ENCODE measurements at places on chromosomes 2 and 18.
A peak's percentile ranks its signal among the peaks of the same experiment; 100 is the strongest.

GRCh38 chr2:98932778-98933343 is 3.2 kb downstream of the CRACDL start:
- no peak for DNase-seq

- no peak for DNase-seq
These were observed 41.8 kb downstream of the TMEM163 start for GRCh38 chr2:134676960-134677359.

GRCh38 chr2:31141443-31142085 is 3.3 kb upstream of the GALNT14 start:
- no peak for DNase-seq

DNA sequence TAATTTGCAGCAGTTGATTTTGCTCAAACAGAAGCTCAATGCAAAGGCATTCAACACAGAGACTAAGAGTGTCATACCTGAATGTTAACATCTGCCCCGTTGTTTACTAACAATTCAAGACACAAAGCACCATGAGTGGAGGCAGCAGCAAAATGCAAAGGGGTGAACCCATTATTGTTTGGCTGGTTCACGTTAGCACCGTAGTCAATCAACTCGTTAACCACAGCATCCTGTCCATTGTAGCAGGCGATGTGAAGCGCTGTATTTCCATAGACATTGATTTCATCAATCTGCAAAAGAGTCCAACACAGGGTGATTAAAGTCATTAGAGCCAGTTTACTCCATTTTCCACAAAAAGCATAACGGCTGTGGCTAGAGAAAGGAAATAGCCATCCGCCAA is 189.3 kb downstream of the ANKRD44 start:
- DNase-seq = no peak

DNA sequence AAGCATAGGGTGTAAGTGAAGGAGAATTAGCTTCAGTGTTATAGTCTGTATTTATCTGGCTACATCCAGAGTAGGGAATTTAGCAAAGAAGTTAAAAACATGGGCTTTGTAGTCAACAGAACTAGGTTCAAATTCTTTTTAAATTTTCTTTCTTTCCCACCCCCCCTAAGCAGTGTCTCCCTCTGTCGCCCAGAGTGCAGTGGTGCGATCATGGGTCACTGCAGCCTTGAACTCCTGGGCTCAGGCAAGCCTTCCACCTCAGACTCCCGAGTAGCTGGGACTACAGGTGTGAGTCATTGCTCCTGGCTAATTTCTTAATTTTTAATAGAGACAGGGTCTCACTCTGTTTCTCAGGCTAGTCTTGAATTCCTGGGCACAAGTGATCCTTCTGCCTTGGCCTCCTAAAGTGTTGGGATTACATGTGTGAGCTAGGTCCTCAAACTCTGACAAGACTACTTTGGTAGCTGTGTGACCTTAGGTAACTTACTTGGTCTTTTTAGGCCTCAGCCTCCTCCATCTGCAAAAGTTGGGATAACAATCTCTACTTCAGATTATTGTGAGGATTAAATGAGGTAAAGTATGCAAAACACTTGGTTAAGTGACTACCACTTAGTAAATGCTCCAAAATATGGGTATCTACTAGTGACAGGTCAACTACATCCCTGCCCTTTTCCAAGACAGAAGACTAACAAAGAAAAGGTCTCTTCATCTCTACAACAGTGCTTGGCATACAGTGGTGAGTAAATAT is 17.8 kb downstream of the DOK1 start:
- no peak for DNase-seq

DNA sequence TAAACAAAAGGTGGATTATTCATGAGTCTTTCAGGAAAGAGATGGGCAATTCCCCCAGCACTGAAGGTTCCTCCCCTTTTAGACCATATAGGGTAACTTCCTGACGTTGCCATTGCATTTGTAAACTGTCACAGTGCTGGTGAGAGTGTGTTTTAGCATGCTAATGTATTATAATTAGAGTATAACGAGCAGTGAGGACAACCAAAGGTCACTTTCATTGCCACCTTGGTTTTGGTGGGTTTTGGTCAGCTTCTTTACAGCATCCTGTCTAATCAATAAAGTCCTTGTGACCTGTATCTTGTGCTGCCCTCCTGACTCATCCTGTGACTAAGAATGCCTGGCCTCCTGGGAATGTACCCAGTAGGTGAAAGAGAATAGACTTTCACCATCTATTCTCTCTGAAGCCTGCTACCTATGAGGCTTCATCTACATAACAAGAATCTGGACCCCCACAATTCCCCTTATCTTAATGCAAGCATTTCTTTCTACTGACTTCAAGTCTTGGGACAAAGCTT is 148.7 kb downstream of the CABLES1 start:
- no peak for DNase-seq

- peak; percentile 88 for DNase-seq
These were observed at the start of gene CTIF for GRCh38 chr18:48538531-48539405. TSS of gene CTIF (plus strand) at chr18:48539031. CDS start at chr18:48619566, 80,535 bp downstream.

GRCh38 chr2:197391220-197391717 is 43.6 kb downstream of the SF3B1 start:
- DNase-seq = no peak

- DNase-seq = no peak
These were observed 159.2 kb upstream of the DTNA start for GRCh38 chr18:34550902-34551301.

GRCh38 chr2:72394541-72395070 is 246.9 kb upstream of the CYP26B1 start:
- no peak for DNase-seq

GRCh38 chr2:55901322-55901721 is 22.3 kb downstream of the EFEMP1 start:
- no peak for DNase-seq

- no peak for DNase-seq
These were observed 149.8 kb downstream of the AGPS start for GRCh38 chr2:177542396-177542795.

- DNase-seq = no peak
These were observed 12.7 kb downstream of the NCK2 start for GRCh38 chr2:105757433-105757832.

GRCh38 chr2:188979187-188980114 is 5.3 kb downstream of the COL3A1 start:
- no peak for DNase-seq

- no peak for DNase-seq
These were observed 54.2 kb upstream of the CTDP1 start for GRCh38 chr18:79625195-79625923.

DNA sequence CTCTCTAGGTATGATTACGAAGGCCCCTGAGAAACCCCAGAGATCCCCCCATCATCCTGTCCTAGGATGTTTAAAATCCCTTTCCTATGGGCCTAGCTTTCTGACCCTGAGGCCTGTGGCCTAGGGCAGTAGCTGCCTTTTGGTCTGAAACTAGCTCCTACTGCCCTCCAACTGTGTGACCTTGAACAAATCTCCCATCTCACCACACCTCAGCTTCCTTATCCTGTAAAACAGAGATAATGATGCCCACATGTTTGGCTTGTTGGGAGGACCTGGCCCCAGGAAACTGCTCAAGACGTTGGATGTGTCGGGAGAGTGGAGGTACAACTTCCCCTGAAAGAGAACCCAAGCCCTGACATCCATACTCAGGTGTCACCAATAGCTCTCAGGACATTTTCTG is 213.2 kb downstream of the SMAD2 start:
- no peak for DNase-seq

GRCh38 chr2:174059884-174060244 is 94.7 kb upstream of the SP3 start:
- no peak for DNase-seq

DNA sequence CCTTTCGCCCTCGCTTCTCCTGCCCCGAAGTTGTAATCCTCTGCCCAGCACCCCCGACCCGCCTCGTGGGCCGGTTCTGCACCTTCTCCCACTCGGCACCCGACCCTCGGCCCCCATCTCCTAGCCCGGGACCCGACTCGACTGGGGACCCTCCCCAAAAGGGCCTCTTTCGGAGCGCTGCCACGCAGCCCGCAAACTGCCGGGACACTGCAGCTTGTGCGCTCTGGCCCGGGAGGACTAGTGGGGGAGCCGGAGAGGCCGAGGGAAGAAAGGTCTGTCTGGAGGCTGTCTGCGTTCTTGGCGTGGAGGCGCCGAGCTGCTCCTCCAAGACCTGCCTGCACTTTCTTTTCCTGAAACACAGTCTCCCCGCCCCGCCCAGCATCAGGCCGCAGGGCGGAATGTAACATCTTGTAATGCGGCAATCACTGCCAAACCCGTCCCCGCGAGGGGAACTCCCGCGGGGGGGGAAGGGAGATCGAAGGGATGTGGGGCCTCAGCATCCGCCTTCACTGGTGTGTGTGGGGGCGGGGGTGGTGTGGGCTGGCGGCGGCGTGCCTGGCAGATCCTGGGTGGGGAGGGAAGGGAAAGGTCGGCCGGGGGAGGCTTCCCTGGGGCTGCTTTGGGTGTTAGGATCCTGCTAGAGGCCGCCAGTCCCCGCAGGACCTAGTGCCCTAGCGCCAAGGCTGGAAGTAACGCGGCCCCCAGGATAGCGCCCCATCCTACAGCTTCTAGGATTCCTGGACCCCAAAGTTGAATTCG is 7.4 kb downstream of the DLX2 start:
- DNase-seq = peak; percentile 64

DNA sequence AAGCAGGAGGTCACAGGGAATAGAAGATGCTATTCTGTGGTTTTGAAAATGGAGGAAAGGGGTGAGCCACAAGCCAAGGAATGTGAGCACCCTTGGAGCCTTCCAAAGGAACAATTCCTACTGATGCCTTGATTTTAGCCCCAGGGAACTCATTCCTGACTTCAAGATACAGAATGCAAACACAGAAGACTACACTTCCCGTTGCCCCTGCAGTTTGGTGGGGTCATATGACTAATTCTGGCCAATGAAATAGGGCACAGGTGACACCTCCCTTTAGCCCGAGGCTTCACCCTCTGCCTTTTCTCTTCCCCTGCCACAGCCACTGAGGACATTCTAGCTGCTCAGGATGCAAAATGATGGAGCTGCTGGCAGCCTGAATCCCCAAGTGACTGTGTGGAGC is 126.1 kb downstream of the INHBB start:
- DNase-seq = no peak

- DNase-seq = no peak
These were observed 22.0 kb downstream of the SAG start for GRCh38 chr2:233329489-233330135.

DNA sequence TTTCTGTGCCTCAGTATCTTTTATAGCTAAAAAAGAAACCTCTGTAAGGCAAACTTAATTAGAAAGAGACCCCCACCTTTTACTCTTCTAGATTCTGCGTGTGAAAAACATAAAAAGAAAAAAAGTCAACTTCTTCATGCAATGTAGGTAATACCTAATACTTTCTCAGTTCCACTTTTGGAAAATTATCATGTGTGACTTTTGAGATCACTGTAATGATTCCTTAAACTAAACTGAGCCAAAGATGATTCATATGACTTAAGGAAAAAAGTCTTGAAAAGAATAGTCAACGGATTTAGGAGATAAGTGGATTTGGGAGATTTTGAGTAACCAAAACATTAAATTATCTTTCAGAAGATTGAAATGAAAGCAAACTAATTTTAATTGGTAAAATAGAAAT is 48.9 kb downstream of the PLEKHA3 start:
- no peak for DNase-seq

GRCh38 chr2:230439590-230439989 is 23.6 kb downstream of the SP100 start:
- DNase-seq = no peak

DNA sequence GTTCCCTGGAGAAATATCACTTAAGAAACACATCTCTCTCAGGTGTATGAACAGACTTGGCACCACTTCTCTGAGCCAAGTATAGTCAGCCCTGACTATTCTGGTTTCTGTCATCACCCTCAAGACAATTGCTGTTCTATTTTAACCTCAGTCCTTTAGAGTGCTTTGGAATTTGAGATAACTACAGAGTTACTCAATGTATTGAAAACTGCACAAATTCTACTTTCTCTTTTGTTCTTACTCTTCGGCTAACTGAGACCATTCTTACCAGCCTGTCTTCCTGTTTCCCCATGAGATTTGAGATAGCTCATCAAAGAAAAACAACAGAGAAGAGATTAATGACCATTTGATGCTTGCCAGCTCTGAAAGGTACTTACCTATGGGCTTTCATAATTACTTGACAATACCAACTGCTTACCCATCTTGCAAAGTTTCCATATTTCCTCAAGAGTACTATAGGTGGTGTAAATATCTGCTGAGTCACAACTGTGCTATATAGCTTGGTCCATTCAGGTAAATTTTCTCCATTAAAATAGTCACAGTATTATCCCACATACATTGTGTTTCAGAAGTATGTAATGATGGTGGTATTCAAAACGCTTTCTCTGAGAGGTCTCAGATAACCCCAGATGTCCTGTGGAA is 467.5 kb upstream of the CHST9 start:
- DNase-seq = no peak

GRCh38 chr18:28855524-28855923 is 678.6 kb upstream of the CDH2 start:
- DNase-seq = no peak

GRCh38 chr18:13395577-13395976 is 177.0 kb downstream of the LDLRAD4 start:
- DNase-seq = no peak

DNA sequence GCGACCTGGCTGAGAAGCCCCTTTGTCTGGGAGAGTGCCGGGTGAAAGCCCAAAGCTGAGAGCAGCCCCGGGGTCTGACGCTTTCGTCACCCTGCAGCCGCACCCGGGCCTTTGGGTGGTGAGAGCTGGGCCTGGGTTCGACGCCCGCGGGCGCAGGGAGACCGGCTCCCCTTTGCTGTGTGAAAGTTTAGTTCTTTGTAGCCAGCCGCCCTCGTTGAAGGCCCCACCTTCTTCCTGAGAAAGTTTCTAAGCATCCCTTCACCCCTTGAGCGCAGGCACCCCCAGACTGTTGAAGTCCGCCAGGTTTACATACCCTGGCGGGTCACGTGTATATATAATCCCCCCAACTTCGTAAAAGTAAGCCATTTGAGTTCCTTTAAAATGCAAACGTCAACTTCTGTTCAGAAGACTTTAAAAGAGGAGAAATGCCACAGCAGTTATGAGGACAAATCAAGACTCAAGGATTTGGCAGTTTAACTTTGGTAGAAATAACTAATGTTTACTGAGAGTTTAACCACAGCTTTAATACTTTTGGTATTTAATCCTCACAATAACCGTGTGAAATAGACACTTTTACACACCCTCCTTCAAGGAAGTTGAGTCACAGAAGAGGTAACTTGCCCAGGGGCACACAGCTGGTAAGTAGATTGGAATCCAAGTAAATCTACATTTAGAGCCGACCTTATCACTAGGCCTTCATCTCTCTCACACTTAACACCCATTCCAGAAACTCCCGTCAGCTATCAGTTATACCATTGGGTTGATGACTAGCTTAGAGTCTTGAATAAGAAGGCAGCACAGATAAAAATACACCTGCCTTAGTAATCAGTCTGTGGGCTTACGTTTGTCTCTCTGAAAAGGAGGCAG is 1.1 kb upstream of the MBOAT2 start:
- DNase-seq = no peak

DNA sequence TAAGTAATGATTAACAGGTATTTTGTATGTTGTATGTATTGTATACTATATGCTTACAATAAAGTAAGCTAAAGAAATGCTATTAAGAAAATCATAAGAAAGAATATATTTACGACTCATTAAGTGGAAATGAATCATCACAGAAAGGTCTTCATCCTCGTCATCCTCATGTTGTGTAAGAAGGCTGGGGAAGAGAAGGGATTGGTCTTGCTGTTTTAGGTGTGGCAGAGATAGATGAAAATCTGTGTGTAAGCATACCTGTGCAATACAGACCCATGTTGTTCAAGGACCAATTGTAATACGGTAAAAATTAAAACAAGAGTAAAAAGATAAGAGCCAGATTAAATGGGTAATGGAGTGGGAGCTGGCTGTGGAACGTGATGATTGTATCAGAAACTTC is 16.6 kb downstream of the SLC35F5 start:
- no peak for DNase-seq
